ENCODE measurements at places on chromosomes 1 and 21.

- DNase-seq = no peak
These were observed 92.1 kb upstream of the LRRN2 start for GRCh38 chr1:204777591-204777990.

- DNase-seq = peak; percentile 22
These were observed 37.5 kb downstream of the LGR6 start for GRCh38 chr1:202230939-202231645.

DNA sequence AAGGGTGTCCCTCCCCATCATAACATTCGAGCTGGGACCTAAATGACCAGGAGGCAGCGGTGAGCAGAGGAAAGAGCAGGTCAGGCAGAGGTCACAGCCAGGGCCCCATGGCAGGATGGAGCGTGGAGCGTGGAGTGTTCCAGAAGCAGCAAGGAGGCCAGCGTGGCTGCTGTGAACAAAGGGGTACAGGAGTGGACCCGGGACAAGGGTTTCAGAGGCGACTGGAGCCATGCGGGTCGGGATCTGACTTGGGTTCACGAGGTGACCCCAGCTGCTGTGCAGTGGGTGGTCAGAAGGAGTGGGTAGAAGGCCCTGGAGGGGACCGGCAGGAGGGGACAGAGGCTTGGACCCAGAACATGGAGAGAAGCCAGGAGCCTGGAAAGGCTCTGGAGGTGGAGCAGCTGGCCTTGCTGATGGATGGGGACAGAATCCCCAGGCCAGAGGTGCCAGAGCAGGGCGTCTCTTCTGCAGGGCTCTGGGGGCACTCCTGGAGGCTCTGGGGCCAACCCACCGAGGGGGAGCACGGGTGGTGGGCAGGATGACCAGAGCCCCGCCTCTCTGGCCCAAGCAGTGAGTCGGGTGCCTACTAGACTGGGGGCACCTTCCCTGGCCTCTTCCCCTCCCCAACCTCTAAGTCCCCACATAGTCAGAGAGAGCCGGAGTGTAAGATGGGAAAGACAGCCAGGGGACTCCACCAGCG, 2.3 kb downstream of the CHD5 start:
- no peak for DNase-seq

- no peak for DNase-seq
These were observed 544.8 kb upstream of the CAMK1G start for GRCh38 chr1:209038735-209039134.

DNA sequence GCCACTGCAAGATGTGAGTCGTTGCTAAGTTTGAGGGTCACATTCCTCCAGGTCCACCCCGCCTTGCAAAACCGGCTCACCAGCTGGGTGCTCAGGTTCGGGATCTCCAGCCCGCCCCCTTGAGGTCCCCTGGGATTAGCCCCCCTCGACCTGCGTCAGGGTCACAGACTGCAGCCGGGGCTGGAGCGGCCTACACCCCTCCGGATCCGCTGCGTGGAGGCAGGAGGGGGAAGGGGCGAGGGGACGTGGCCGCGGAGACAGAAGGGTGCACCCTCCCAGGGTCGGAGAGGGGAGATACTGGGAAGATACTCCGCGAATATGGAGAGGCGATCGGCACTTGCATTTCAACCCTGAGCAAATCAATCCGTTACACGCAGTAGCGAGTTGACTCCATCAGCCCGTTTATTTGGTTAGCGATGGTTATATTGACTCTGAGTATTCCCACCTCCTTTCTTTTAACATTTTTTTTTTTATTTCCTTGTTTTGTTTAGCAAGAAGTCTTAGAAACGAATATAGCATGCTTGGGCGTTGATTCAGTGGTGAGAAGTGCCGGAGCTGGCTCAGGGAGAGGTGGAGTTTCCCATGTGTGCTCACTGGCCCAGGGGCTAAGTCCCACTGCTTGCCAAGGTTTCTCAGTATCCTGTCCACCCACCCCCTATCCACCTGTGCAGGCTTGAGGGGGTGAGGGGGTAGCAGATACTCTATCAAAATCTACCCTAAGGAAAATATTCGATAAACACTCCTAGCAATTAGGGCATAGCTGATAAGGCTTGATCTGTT, 997 bp downstream of the IFNAR2 start:
- peak; percentile 84 for DNase-seq

DNA sequence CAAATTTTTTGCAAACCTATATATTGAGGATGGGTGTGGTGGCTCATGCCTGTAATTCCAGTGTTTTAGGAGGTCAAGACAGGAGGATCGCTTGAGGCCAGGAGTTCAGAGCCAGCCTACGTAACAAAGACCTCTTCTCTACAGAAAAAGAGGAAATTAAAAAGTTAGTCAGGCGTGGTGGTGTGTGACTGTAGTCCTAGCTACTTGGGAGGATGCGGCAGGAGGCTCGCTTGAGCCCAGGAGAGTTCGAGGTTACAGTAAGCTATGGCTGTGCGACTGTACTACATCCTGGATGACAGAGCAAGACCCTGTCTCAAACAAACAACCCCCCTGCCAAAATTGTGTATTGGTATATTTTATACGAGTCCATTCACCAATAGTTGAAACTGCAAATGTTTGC, 589.7 kb downstream of the DPYD start:
- DNase-seq = no peak

DNA sequence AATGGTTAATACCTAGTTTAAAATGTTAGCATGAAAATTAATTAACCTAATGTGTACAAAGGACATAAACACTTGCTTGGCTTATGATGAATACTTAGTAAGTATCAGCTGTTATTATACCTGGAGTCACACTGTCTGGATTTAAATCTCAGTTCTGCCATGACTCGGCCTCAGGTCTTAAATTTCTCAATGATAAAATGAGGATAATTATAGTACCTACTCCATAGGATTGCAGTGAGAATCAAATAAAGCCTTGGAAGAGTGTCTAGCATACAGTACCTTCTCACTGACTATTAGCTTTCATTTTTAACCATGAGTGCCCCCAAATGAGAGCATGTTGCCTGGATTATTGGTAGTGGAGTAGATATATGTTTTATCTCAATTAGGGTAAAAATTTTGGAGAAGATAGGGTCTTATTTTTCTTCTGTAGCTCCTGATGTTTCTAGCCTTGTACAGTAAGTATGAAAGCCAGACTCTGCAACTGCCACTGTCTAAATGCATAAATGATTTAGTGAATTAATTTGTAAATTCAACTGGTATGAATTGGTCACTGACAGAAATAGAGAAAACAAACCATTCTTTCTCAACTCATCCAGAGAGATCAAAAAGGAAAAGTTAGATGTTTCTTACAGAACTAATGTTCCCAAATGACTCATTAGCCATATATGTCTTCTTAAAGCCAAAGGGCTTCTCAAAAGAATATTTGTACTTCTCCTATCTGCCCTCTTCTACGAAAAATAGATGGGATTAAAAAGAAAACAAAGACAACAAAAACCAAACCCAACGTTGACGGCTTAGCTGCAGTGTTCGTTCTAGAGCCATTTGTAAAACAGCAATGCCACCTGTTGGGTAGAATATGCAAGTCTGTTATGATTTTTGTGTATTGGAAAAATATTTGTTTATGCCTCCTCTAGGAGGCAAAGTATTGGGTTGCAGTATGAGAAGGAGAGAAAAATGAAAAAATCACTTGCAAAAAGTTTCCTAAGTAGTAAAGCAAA, 53.8 kb upstream of the MROH9 start:
- peak; percentile 70 for DNase-seq

DNA sequence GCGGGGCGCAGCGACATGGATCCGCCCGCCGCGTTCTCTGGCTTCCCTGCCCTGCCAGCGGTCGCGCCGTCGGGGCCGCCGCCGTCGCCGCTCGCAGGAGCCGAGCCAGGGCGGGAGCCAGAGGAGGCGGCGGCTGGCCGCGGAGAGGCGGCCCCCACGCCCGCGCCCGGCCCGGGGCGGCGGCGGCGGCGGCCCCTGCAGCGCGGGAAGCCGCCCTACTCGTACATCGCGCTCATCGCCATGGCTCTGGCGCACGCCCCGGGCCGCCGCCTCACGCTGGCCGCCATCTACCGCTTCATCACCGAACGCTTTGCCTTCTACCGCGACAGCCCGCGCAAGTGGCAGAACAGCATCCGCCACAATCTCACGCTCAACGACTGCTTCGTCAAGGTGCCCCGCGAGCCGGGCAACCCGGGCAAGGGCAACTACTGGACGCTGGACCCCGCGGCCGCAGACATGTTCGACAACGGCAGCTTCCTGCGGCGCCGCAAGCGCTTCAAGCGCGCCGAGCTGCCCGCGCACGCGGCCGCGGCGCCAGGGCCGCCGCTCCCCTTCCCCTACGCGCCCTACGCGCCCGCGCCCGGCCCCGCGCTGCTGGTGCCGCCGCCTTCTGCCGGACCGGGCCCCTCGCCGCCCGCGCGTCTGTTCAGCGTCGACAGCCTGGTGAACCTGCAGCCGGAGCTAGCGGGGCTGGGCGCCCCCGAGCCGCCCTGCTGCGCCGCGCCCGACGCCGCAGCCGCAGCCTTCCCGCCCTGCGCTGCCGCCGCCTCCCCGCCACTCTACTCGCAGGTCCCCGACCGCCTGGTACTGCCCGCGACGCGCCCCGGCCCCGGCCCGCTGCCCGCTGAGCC, 459 bp downstream of the FOXE3 start:
- peak; percentile 45 for DNase-seq

GRCh38 chr1:94079080-94079940, 41.6 kb downstream of the ABCA4 start:
- no peak for DNase-seq

DNA sequence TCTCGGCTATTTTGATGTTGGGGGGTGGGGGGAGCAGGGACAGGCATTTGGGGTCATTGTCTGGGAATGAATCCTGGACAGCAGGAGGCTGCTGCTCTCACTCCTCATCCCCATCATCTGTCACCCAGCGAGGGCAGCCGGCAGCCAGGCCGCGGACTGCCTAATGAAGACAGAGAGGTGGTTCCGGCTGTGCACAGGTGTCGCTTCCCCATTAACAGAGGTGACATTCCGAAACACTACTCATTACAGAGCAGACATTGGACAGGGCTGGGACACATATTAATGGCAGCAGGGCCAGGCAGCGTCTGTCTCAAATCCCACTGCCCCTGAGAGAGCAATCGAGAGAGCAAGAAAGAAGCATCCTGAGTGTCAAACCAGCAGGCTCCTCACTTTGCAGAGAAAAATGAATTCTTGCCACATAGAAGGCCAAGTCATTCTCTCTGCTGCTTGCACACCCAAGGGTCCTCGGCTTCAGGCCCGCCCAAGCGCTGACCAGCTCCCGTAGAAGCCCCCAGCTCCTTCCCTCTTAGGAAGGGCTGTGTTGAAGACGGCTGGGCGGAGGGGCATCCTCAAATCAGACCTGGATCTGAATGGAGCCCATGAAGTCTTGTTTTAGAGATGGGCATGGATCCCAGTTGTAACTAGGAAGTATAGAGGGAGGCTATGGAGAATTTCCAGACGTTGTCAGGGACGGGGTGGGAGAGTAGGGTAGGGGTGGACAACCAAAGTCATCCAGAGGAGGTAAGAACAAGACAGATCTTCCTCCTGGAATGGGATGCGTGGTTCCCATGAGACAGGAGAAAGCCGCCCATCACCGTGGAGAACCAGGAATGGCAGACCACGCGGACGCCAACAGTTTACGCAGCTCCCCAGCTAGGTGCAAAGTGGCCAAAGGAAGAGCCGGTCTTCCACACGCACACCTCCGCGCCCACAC, 8.2 kb upstream of the LEMD1 start:
- no peak for DNase-seq

- DNase-seq = peak; percentile 90
These were observed 251.6 kb downstream of the AKT3 start for GRCh38 chr1:243598433-243598832.

DNA sequence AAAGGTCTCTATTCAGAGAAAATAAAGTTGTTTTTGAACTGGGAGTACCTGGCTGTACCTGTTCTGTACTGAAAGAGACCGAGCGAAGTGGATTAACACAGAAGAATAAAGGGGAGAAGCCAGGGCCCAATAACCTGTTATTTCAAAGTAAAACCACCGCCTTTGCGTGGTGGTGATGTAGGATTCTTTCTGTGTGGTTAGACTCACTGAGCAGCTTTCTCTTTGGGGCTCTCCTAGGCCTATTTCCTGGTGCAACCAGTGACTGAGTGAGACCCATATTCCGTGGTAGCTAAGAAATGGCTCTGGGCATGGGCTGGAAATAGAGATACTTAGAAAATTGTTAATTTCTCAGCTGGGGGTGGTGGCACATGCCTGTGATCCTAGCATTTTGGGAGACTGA, 99.9 kb downstream of the XCL2 start:
- no peak for DNase-seq

DNA sequence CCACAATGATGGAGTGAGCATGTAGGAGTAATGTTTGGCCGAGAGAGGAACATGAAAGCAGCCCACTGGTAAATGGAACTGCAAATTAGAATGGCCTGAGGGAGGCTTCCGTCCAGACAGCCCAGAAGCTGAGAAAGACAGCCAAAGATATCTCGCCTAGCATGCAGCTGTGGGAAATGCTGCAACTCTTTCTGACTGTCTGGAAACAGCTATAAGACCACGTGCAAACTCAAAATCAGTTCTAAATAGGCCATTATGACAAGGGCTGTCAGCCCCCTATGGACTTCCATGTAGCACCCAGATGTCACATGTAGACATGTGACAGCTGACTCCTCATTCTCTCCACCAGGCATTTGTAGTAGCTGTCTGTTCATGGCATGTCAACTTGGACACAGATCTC, 62.9 kb upstream of the ATP1A1 start:
- no peak for DNase-seq

- peak; percentile 66 for DNase-seq
These were observed 48.9 kb upstream of the GORAB start for GRCh38 chr1:170483051-170483450.

DNA sequence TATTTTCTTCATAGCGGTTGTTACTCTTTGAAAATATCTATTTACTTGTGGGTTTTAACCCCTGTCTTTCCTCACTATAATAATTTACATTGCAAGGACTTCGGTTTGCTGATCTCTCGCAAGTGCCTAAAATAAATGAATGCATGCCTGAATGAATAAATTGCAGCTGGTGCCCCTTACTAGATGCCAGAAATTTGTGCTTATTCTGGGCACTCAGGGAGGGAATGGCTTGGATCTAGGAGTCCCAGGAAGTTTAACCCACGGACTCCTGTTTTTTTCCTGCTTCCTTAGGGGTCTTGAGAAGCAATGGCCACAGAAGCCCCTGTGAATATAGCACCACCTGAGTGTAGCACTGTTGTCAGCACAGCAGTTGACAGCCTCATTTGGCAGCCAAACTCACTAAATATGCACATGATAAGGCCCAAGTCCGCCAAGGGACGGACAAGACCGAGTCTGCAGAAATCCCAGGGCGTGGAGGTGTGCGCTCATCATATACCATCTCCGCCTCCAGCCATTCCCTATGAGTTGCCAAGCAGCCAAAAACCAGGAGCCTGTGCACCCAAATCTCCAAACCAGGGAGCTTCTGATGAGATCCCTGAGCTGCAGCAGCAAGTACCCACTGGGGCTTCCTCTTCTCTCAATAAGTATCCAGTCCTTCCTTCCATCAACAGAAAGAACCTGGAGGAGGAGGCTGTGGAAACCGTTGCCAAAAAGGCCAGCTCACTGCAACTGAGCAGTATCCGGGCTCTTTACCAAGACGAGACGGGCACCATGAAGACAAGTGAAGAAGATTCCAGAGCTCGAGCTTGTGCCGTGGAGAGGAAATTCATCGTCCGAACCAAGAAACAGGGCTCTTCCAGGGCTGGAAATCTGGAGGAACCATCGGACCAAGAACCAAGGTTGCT, 4.2 kb upstream of the PLA2G2C start:
- no peak for DNase-seq
